NCI-H1694 treated with DMSO at 0.1 percent for 48 hours (cell line): ENCODE measurements at places on chromosomes 16 and 17.
A peak's percentile ranks its signal among the peaks of the same experiment; 100 is the strongest.

DNA sequence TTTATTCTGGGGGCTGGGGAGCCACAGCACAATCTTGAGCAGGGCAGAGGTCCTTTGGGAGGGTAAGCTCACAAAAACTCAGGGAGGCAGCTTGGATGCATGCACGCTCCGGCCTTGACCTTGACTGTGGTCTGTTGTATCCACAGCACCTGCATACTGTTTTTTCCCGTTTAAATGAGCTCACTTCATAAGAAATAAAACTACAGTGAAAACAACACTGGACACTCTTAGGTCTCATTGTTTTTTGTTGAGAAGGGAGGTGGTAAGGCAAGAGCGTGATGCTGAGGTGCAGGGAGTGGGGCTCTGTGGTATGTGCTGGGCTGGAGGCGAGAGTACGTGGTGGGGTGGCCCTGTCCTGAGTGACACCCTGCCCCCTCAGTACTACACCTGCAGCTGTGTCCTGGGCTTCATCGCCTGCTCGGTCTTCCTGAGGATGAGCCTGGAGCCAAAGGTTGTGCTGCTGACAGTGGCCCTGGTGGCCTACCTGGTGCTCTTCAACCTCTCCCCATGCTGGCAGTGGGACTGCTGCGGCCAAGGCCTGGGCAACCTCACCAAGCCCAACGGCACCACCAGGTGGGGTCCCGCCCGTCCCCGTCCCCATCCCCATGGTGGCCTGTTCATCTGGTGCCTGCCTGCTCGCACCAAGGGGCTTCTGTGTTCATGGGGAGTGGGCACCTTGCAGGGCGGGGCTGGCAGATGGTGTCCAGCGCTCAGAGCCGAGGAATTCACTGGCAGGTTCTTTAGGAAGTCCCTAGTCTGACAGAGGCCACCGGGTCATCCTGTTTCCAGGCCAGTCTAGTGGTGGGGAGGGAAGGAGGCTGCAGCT, 44.2 kb downstream of the ADCY7 start:
- no peak for DNase-seq

DNA sequence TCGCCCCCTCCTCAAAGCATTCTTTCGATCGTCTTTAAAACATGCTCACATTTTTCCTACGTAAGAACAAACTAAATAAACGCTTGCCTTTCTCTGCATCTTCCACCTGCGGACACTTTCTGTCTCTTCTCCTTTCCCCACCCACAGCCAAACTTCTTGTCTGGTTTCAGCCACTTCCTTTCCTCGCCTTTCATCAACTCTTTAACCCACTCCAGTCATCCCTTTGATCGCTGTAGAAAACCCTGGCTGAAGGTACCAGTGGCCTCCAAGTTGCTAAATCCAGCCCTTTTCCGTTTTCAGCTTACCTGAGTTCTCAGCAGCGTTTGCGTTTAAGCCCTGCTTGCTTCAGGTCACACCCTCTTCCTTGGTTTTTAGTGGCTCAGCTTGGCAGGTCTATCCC, 483 bp downstream of the RPA1 start:
- DNase-seq, result no peak

DNA sequence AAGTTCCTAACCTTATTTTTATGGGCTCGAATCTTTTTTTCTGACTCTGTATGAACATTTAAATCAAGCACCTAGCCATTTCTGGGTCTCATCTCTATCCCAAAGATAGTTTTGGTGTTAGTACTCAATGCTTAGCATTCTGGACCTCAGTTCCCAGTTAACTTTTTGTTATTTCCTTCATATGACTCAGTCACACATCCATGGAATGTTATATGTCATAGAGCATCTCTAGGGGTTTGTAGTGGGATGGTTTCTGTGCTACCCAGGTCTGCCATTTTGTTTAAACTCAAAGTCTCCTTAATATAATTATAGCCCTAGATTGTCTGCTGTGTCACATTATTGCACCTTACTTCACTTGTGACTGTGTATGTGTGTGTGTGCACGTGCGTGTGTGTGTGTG, 90.1 kb downstream of the EFCAB13 start:
- DNase-seq, result no peak

DNA sequence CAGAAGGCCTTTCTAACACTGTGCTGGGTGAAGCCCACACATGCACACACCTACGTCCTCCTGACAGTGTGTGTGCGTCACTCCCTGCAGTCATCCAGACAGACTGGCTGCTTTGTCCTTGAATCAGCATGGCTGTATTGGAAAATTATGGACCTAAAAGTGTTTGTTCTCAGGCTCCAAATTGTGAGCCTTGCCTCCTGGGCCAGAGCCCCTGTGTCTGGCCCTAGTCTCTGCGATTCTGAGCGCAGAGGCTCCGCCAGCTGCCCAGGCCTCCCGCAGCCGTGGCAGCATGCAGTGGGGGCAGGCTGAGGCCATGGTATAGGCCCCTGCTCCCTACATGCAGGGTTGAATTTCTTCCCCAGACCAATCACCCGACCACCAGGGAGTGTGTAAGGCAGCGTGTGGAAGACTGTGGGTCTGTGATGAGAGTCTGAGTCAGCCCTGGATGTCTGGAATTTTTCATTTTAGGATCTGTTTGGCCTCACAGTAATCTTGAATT, 166.9 kb downstream of the LGALS9B start:
- DNase-seq, result no peak

- no peak for DNase-seq
Measured at GRCh38 chr17:1447052-1447451, 9.0 kb downstream of the CRK start.

GRCh38 chr16:51807551-51807950, 656.5 kb upstream of the SALL1 start:
- DNase-seq, result no peak

GRCh38 chr16:87959391-87959990, 8.3 kb downstream of the BANP start:
- no peak for DNase-seq

GRCh38 chr17:63364387-63364786, 81.7 kb downstream of the CYB561 start:
- DNase-seq, result no peak

DNA sequence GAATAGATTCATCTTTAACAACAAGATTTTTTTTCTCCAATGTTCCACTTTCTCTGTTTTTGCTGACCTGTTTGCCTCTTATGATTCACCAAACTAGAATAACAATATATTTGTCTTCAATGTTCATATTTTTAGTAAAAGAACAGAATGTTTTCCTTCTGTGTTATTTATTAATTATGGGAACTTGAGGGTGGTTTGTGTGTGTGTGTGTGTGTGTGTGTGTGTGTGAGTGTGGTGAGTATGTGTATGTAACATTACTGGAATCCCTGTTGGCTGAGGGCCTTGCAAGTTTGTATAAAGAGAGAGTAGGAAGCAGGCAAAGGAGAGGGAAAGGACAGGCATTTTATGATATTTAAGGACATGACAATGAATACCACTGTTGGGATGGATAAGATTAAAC, 13.8 kb downstream of the STXBP4 start:
- DNase-seq, result no peak

GRCh38 chr17:9272501-9273200, 251.3 kb downstream of the NTN1 start:
- DNase-seq, result no peak

GRCh38 chr16:56833243-56833970, 31.6 kb upstream of the SLC12A3 start:
- no peak for DNase-seq

DNA sequence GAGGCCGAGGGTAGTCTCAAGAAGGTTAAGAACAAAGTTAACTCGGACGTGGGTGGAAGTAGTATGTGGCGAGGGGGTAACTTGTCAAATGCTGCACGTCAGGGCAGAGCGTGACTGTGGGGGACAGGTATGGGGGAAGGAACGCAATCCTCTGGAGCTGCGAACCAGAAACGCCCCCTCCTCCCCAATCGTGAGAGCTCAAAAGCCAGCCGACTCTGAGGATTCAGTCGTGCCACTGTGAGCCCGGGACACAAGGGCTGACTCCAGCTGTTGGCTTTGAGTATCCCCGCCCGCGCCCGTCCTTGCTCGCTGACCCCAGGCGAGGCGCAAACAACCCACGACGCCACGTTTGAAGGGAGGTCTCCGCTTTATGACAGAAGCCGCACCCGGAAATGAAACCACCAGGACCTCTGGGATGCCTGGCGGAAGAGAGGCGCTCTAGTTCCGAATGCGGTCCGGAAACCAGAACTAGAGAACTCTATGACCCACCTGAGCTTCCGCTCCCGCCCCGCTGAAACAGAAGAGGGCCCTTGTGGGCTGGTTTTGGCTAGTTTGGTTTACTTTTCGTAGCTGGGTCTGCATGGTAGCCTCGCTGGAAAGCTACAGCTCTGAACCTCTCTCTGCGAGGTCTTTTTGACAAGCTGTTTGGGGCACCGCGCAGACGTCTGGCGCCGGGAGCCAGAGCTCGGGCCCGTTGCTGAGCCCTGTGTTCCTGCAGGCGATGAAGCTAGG, at the start of gene PEX12:
PEX12 (minus strand) TSS at position 375 of the 732 bp plus-strand sequence. CDS start 550 bp downstream, outside the sequence.
- DNase-seq, result peak; percentile 92

DNA sequence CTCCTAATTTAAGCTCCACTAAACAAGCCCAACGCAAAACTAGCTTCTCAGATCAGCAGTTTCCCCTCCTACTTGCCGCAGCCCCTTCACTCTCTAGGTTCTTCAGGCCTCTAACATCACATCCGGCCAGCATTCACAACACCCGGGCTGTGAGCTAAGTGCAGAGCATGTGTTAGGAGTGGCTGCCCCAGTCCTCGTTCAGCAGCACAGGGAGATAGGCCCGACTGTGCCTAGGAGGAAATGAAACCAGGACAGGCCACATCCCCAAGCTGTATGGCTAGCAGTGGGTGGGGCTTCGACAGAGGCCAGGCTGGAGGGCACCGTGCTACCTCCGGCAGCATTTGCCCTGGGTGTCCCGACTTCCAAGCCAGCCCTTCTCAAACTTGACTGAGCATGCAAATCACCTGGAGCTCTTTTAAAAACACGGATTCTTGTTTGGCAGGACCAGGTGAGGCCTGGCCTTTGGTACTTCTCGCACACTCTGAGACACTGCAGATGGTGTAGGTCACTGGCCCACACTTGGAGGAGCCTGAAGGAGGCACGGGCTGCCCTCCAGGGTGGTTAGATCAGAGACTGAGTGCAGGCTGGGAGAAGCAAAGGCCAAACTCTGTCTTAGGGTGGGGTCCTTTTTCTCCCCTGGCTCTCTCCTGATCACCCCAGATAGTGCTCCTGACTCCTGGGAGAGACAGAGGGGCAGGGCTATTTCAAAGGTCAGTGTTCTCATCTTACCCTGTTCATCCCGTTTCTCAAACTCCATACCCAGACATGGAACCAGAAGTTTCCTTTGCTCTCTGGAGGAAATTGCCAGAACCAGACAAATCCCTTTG, 202.0 kb downstream of the C16orf78 start:
- no peak for DNase-seq

DNA sequence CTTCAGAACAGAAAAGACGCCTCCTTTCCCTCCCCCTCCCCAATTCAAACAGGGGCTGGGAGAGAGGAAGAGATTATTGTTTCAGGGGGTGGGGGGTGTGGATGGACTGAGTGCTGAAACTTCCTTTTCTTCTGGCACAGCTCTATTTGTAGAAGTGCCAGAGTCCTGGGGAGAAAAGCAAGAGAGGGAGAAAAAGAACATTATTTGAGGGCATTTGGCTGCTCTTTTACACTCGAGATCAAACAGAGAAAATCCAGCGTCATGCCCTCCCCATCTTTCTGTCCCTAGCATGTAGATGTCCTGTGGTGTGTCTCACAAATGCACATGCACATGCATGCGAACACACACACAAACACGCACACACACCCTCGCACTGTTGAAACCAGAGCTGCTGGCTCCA, 13.0 kb downstream of the ARL4D start:
- DNase-seq, result no peak

DNA sequence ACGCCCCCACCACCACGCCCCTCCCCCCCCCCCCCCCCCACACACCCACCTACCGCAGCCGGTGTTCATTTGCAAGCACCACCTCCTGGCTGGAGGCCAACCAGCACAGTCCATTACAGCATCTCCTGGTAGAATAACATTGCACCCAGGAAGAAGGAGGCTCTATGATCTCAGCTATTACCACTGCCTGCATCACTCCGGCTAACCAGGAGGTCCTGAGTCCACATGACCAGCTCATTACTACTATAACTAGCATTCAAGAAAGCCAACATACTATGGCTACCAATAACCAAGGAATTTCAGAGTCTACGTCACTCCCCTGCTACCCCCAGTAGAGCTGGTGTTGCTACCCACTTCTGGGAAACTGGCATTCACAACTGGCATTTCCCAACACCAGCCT, 81.1 kb upstream of the ALOX12 start:
- DNase-seq, result no peak

GRCh38 chr16:1535391-1536291, 2.2 kb downstream of the TMEM204 start:
- no peak for DNase-seq

DNA sequence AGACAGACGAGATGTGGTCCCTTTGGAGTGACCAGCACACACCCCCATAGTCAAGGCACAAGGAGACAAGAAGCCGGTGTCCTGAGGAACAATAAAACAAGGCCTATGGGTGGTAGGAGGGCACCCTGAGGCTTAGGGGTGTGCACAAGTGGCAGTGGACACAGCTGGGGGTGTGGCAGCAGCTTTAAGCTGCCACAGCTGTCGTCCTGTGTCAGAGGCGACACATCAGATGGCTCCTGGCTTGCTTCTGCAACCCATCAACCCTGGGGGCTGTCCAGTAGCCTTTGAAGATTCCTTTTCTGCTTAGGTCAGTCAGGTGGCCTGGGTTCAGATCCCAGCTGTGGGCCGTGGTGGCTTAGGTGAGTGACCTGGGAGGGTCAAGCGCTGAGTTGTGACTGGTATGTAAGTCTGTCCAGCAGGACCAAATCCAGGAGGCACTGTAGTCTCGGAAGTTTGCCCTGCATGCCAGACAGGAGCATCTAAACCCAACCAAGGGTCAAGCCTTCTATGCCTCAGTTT, 15.8 kb downstream of the DRC3 start:
- no peak for DNase-seq

DNA sequence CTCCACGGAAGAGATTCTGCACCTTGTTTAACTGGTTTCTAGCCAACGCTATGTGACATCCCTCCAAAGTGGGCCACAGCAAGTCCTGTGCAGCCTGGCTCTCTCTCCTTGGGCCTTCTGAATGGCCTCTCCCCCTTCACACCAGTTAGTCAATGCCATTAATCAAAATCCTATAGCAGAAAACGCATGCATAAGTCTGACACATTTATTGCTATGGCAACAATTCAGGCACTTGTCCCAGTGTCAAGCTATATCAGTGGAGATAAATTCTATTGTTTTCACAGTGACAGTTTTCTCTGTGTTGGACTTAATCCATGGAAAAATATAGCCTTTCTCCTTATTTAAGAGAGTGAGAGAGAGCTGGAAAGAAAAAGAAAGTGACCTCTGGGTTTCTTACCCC, 87.2 kb upstream of the TOX3 start:
- DNase-seq, result no peak

GRCh38 chr17:58402047-58402446, 15.3 kb downstream of the RNF43 start:
- no peak for DNase-seq

DNA sequence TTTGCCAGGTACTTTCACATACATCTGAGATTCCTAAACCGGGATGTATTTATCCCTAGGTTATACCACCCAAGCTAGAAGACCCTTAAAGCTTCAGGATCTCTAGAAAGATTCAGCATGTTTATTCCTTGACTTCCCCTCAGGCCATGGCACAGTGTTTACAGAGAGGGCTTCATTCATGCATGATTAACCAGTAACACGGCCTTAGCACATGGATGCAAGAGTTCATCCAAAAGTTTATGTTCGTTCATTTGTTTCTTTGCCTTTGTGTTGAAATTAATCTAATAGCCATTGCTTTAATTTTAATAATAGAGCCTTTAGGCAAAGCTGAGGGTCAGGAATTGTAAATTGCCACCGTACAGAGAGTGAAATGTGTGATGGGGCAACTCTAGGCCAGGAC, 13.8 kb downstream of the PCTP start:
- no peak for DNase-seq
